Activated naive CD4-positive, alpha-beta T cell (primary cell): ENCODE measurements at places on chromosomes 5 and 9.

DNA sequence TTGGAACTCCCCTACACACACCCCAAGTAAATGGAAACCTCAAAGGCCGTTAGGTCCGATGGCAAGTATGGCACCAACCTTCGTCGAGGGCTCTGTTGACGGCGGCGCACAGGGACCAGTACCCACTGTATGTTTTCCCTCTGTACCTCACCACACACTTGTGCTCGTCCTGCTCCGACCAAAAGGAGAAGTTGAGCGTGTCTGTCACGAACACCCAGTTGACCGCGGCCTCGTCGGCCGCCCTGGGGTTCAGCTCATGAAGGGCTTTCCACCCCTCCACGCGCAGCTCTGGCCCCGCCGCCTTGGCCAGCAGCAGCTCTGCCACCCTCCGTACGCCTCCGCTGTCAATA is 24.0 kb downstream of the HNRNPK start:
- DNase-seq, result no peak

GRCh38 chr9:128870128-128870940 is 11.4 kb downstream of the KYAT1 start:
- no peak for DNase-seq

- DNase-seq, result no peak
Observed at GRCh38 chr9:2854617-2855016, 10.7 kb upstream of the PUM3 start.

DNA sequence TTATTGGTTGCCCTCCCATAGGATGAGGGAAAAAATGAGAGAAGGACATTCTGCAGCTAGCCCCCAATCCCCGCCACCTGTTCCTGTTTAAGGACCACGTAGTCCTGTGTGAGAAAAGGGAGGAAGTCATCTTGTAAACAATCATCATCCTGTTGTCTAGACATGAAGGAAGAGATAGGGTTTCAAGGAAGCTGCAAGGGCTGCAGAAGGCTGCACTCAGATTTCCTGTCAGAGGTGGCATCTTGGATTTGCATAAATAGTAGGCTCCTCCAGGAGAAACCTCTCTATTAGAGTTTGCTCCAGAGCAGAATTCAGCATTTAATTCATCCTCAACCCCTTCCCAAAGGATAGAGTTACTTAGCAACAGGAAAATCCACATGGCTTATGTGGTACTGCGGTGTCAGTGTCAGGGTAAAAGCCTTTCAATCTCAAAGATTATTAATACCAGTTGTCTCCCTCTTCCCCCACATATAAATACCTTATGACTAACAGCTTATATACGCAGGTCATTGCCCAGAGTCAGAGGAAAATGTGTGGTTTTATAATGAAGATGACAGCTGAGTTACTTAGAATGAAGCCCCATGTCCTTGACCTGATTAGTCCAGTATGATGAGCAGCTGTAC is 4.6 kb upstream of the DNAJC18 start:
- DNase-seq, result no peak

DNA sequence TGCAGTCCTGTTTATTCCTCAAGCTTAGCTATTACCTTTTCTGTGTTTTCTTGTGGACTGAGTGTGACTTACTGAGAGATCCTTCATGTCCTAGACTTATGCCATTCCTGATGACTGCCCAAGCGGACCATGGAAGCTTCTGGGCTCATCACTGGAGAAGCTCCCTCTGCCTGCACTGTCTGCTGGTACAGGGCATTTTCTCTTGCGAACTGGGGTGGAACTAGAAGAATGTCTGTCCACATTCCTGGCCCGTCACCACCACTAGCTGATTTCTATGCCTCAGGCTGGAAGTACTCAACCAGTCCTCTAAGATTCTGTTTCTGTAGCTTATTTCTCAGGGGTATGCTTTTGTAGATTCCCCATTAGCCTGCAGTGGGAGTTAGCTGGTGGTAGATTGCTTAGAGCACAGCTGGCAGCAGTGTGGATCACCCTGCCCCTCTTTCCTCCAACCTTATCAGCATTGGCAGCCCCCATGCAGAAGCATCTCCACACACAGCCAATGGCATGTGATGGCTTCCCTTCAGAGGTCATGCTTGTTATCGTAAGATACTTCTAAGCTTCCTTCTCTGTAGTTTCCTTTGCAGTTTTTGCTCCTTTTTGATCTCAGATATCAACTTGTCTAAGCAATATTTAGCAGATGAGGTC is 12.4 kb downstream of the SLC36A1 start:
- no peak for DNase-seq
